ENCODE measurements at places on chromosomes 5 and 9.

- no peak for DNase-seq
Observed at GRCh38 chr9:95840074-95840473, 35.4 kb upstream of the ERCC6L2 start.

- DNase-seq, result no peak
Observed at GRCh38 chr5:38846379-38847011, 683 bp downstream of the OSMR start.

DNA sequence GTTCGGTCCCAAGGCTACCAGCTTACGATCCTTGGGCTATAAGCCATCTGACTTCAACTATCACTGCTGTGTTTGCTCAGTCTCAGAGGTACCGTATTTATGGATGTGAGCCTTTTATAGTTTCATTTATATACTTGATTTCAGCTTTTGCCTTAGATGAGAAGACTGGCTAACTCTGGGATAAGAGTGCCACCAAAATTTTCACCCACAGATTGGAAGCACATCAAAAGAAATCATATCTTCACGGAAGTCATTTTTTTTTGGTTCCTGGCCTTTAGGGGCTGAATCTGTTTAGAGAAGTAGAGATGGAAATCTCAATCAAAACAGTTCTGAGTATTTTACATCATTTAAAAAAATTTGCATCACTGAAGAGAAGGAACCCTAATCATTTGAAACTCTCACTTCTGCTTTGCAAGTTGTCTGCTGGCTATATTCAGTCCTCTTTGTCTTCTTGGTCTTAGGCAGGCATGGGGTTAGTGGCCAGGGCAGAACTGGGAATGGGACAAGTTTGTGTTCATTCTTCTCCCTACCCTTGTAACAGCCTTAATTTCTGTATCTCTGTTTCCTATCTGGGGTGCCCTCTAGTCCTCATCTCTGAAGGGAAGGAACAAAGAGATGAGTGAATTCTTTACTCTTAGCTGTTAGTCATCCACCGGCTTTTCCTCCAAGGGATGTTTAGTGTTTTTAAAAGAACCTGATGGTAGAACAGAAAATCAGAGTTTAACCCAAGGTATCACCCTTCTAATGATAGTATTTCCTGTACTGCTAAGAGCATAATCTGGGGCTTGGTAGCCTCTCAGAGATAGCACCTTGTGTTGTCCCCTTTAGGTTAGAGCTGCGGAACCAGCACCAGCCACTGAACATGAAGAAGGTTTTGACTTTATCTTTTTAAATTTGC lies 14.1 kb upstream of the TNFAIP8 start:
- DNase-seq, result no peak

DNA sequence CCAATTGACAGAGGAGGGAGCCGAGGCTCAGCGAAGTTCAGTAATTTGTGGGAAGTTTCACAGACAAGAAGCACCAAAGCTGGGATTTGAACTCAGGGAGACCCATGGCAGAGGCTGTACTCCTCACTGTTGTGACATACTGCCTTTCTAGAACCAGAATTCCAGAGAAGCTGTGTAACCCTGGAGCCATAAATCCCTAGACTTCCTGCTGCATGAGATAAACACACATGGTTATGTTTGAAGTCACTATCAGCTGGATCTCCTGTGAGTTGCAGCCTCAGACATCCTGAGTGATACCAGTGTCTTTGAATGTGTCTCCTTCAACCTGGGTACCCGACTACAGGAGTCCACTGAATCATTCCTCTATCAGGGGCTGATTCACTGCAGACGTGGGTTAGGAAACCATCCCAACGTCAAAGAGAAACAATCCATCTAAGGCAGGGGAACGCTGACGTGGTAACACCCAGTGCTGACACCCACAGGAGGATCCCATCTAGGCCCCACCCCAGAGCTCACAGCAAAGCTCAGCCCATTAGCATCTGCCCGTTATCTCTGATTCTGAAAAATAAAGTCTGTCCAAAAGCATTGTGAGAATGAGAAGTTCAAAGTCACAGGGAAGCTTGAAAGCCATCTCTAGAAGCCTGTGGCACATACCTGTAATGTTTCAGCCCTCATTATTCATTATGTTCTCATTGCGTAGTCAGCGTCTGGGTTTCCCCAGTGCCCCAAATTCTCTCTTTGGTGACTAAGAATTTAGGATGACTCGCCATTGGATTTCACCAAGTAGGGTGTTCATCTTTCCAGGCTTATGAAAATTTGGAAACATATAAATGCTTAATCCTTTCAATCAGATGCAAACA lies 36.3 kb upstream of the BASP1 start:
- DNase-seq, result no peak

GRCh38 chr5:140840978-140841962 lies at the start of gene PCDHA8:
PCDHA8 (plus strand) TSS chr5:140841187; CDS start chr5:140841322, 135 bp downstream.
- DNase-seq, result peak; percentile 38

- DNase-seq, result no peak
Observed at GRCh38 chr5:119400245-119400644, 44.4 kb downstream of the TNFAIP8 start.

GRCh38 chr5:148778882-148779281 lies 47.5 kb upstream of the ADRB2 start:
- DNase-seq, result no peak

GRCh38 chr9:82882748-82883147 lies 180.2 kb downstream of the RASEF start:
- DNase-seq, result no peak

- DNase-seq, result no peak
Observed at GRCh38 chr5:57167201-57167600, 6.7 kb upstream of the GPBP1 start.

Measured in NCI-H1694 (cell line).